Activated CD4-positive, alpha-beta T cell treated with anti-CD3 and anti-CD28 coated beads, Interleukin-10, Interleukin-2, amounts not matched to agents 100 ng/mL and 50 ng/mL, durations not matched to agents 16 hours and 8 hours (primary cell): ENCODE measurements at places on chromosomes 13 and 19.
A peak's percentile ranks its signal among the peaks of the same experiment; 100 is the strongest.

- DNase-seq = no peak
These were observed 1.0 kb downstream of the CEBPA start for GRCh38 chr19:33301144-33301899.

DNA sequence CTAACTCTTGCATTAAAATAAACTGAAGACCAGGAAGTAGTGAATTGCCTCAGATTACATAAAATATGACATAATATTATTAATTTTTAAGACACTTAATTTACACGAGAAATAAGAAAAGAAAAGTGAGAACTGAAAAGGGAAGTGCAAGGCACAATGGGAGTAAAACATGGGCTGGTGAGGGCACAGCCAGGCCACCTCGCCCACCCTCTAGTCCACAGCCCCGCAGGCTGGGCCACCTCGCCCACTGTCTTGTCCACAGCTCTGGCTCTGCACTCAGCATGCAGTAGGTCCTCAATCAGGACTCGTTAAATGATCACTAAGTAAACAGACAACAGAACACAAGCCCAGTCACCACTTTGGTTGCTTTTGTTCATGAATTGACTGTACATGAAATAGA lies 67.8 kb upstream of the ARHGEF7 start:
- no peak for DNase-seq

DNA sequence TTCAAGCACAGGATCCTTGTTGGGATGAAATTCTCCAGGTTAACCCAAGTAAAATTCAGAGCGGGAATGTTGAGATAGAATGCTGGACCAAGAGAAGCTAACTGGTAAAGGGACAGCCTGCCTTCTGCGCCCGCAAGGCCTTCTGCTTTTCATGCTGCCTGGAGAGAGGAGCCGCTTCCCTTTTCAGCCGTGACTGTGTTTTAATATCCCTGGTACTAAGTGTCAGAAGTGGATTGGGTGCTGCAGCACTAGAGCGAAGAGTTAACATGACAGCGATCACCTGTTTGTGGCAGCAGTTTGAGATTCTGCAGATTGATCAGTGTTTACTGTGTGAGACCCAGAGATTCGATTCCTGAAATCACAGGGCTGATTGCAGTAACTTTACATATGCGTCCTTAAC lies 197.4 kb upstream of the ZNF536 start:
- DNase-seq = no peak

- no peak for DNase-seq
These were observed 442 bp upstream of the RFC3 start for GRCh38 chr13:33817513-33817900.

- DNase-seq = no peak
These were observed 23.5 kb downstream of the STARD13 start for GRCh38 chr13:33262062-33262487.

- no peak for DNase-seq
These were observed 92.8 kb upstream of the FARP1 start for GRCh38 chr13:98050041-98050466.

DNA sequence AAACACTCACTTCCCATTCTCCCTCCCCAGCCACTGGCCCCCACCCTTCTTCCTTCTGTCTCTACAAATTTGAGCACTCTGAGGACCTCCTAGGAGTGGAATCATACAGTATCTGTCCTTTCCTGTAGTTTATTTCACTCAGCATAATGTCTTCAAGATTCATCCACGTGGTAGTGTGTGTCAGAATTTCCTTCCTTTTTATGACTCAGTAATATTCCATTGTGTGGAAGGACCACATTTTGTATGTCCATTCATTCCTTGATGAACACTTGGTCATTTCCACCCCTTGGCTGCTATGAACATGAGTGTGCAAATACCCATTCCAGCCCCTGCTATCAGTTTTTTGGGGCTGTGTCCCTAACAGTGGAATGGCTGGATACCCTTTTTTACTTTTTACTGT lies 9.8 kb downstream of the KLF2 start:
- no peak for DNase-seq

DNA sequence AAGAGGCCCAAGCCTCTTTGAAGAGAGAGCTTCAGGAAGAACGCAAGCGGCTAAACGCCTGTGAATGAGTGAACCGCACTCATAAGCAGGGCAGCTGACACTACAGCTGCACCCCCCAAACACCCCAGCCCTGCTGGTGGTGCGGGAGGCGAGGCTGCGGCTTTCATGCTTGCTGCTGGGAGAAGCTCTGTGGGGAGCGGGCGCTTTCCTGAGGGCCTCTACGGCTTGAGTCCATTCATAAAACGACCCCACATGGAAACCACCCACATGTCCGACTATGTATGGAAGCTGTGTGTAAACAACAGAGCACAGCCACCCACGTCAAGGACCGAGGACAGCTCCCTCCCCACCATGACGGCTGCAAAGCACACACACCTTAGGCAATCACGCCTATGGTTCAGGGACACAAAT lies 5.5 kb downstream of the AP3D1 start:
- no peak for DNase-seq

DNA sequence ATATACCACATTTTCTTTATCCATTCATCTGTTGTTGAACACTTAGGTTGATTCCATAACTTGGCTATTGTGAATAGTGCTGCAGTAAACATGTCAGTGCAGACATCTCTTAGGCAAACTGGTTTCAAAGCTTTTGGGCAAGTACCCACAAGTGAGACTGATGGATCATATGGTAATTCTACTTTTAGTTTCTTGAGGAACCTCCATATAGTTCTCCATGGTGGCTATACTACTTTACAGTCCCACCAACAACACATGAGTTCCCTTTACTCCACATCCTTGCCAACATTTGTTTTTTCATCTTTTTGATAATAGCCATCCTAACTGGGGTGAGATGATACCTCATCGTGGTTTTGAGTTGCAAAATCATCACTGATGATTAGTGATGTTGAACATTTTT lies 8.5 kb downstream of the CYSLTR2 start:
- DNase-seq = no peak

DNA sequence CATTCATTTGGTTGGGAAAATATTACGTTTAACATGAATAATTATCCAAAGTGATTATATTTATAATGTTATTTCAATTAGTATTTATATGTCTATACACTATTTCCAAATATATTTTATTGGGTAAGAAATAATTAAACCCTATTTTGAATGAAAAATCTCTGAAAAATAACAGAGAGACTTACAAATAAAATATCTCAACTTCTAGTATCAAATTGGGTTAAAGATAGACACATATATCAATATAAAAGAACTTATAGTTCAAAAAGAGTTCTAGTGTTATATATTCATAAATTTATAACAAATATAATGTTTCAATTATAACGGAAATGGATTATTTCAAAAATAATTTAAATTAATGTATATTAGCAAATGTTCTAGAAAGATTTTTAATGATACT lies 482.6 kb upstream of the PCDH20 start:
- DNase-seq = no peak

DNA sequence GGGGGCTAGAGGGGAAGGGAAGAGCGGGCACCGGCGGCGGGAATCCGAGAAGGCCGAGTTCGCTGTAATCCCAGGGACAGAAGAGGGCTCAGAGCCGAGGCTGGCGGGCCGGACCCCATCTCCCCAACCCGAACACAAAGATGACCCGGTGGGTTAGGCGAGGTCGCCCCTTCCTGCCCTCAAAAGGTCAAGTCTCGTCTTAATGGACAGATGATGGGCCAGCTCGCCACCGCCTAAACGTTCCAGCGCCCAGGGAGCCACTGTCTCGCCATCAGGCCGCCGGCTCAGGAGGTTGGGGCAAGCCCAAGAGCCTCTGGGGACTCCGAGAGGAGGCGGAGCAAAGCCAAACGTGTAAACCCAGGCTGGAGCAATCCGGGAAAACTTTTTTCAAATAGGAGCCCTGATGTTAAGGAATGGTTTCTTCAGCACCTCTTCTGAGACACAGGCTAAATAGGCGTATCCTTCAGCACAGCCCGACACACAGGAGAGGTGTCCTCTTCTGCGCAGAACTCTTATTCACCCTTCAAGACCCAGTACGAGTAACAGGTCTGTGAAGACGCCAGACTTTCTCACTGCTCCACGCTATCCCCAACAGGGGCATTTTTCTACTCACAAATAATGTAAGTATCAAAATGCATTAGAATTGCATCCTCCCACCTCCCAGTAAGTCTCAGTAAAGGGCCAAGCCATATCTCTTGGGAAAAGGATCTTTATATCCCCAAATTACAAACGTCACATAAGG lies 6.3 kb upstream of the POU4F1 start:
- no peak for DNase-seq

GRCh38 chr13:51235756-51236490 lies 13.7 kb downstream of the FAM124A start:
- DNase-seq = no peak

- no peak for DNase-seq
These were observed 11.8 kb downstream of the ARHGEF18 start for GRCh38 chr19:7360393-7360984.

DNA sequence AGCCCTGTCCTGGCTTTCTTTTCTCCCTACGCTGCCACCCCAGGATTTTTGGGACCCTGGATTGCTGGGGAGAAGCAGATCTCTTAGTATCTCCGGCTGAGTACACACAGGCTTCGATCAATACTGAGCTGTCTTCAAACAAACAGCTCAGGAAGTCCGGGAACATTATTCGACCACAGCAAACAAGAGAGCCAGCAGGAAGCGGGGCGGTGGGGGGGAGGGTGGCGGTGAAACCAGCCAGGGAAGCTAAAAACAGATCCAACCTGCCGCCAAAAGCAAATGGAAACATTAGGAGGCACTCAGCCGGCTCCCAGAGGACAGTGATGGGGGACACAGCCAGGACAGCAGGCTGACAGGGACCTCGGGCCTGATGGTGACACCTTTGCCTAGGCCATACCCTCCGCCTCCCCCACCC lies 12.2 kb upstream of the BCAM start:
- no peak for DNase-seq

- DNase-seq = no peak
These were observed 35.9 kb downstream of the ELF1 start for GRCh38 chr13:40983259-40983658.

GRCh38 chr13:66994517-66995202 lies 235.5 kb downstream of the PCDH9 start:
- DNase-seq = no peak

DNA sequence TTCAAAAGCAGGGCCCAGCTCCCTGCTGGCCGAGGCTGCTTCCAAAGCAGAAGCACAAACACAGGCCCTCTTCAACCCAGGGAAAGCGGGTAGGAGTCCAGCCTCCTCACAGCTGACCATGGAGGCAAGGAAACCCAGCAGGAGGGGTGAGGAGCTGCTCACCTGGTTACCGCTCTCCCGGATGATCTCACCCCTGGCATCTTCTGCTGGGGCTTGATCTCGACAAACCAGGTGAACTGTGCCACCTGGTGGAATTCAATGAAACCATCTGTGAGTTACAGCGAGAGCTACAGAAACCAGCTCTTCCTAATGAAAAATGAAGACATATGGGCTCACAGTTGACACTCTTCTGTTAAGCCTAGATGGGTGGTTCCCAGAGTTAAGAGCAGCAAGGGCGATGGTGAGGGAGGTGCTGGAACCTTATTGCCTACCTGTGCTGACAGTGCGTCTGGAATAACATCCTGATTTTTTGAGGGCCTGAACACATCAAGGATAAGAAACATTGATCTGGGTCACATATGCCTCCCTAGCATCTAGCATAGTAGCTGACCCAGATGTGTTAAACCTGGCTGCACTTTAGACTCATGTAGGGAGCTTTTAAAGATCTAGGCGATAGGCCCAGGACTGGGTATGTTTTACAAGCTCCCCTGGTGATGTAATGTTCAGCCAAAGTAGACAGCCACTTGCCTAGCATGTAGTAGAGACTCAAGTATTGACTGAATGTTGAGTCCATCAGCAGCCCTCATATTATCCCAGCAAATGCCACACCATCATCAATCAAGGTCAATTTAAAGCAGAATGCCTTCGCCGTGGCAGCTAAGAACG lies 6.1 kb downstream of the DHRS12 start:
- DNase-seq = peak; percentile 79

- no peak for DNase-seq
These were observed 30.2 kb downstream of the COG6 start for GRCh38 chr13:39685652-39686051.
